ENCODE measurements at places on chromosomes 2 and 18.

DNA sequence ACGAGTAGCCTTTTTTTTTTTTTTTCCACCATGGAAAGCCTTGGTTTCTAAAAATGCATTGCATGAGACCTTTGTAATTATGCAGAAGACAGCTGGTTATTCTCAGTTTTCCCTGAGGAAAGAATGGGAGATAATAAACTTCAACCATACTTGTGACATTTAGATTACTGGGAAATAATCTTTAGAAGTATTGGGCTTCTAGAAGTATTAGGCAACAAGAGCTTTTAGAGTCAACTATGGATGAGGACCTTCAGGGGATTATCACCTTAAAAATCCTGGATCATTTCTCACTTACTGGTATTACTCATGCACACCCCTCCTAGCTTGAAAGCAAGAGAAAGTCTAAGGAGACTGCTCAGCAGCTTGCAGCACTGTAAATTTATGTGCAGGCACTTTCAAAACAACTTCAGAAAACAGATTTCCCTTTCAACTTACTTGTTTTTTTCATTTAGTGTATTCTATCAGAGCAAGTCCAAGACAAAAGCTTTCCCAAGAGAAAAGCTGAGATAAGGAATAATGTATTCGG is 175.9 kb downstream of the NRXN1 start:
- no peak for DNase-seq

- DNase-seq: peak; percentile 5
Measured at GRCh38 chr18:7415081-7415894, 151.8 kb upstream of the PTPRM start.

GRCh38 chr18:21680161-21680560 is 24.4 kb downstream of the ABHD3 start:
- no peak for DNase-seq

GRCh38 chr2:65425276-65425675 is 7.1 kb downstream of the SPRED2 start:
- DNase-seq: no peak

- DNase-seq: no peak
Measured at GRCh38 chr2:3159782-3160545, 217.7 kb downstream of the EIPR1 start.

- DNase-seq: no peak
Measured at GRCh38 chr18:55440988-55441387, 147.0 kb downstream of the TCF4 start.

- DNase-seq: no peak
Measured at GRCh38 chr18:55794288-55795052, 206.5 kb upstream of the TCF4 start.

DNA sequence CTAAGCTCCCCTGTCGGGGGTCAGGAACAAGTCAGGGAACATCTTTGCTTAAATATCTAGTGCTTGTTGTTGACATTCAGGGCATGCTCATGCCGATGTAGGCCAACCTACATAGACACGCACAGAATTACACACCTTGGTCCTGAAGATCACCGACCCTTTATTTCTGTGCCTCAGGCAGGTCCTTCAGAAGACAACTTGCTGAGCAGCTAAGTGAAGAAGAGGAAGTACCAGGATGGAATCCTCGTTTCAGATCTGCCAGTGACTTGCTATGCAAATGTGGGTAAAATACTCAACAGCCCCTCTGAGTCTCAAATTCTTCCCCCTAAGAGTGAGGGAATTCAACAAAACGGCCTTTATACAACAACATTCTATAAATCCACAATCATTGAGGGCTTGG is 494.7 kb downstream of the BCL11A start:
- DNase-seq: no peak

GRCh38 chr2:164078421-164078820 is 342.6 kb upstream of the FIGN start:
- no peak for DNase-seq

- no peak for DNase-seq
Measured at GRCh38 chr2:136393514-136393913, 275.6 kb upstream of the CXCR4 start.

DNA sequence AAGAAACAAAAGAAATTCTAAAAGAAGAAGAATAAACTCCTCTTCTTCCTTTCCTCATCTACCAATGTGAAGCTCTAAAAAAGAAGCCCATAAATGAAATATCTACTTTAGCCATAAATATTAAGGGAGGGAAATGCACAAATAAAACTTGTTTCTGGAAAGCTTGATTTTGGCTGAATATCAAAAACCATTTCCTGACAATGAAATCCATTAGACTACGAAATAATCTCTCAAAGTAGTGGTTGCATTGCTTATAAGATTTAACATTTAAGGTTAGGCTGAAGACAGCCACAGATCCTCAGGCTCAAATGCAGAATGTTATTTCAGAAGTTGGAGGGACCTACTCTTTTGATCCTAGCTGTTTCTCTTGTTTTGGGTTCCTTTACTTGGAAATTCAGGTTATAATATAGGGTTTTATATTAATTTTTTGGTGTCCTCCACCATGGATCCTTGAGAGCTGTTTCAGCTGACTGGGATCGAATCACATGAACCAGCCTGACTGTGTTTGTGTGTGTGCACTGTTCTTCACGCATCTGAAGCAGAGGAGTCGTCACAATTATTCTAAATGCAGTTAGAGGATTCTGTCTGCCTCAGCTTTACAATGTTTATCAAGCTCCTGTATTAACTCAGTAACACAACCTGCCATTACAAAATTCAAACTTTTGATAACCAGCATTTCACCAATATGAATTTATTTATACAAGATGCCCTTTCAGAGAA is 474.8 kb downstream of the ARHGAP15 start:
- no peak for DNase-seq

GRCh38 chr2:176102309-176102866 is 2.8 kb downstream of the HOXD12 start:
- DNase-seq: no peak

GRCh38 chr2:176986487-176986886 is 226.1 kb upstream of the HNRNPA3 start:
- DNase-seq: no peak

GRCh38 chr2:240558236-240558761 is 511 bp upstream of the ANKMY1 start:
- no peak for DNase-seq

GRCh38 chr2:233288663-233289062 is 19.0 kb upstream of the SAG start:
- no peak for DNase-seq

- DNase-seq: no peak
Measured at GRCh38 chr2:227313310-227313709, 11.7 kb upstream of the MFF start.

DNA sequence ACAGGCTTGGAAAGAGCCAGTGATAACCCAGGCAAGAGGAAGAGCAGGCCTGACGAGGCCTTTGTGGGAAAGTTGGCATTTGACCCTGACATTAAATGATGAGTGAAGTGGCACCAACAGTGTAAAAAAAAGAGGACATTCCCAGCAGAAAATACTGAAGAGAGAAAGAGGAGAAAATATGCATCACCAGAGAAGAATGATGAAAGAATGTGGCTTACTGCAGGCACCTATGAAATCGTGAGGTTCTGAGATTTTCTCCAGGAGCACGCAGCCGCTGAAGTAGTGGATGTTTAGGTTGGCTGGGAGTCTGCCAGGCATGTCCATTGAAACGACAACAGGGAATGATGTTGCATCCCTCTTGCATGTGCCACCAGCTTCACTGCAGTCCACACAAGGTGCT is 13.8 kb downstream of the EHD3 start:
- DNase-seq: no peak

GRCh38 chr18:2857491-2858131 is 10.8 kb downstream of the EMILIN2 start:
- DNase-seq: no peak

- DNase-seq: no peak
Measured at GRCh38 chr2:39266916-39267434, 23.2 kb upstream of the CDKL4 start.
